WTC11 (cell line): ENCODE measurements at places on chromosomes 12 and 14. TPM values are rescaled to one million over a fixed set of nuclear protein-coding genes. Genes with fewer than 3 reads are reported as not detected.

ZBTB42 gene
- 5.4 to 6.4 TPM (median 5.5 TPM) in 3 replicates for total RNA-seq

- H3K4me1 ChIP-seq = peaks cover 10% of the 10 kb centered on the region
- DNase-seq = no peak
- no peak overlapping the region for H3K27ac ChIP-seq
- no peak overlapping the region for H3K4me3 ChIP-seq
Measured at GRCh38 chr12:76680940-76681339, 83.0 kb upstream of the ZDHHC17 start.

INHBE gene
- 3.2 to 5.0 TPM (median 3.3 TPM) in 3 replicates for total RNA-seq

DNA sequence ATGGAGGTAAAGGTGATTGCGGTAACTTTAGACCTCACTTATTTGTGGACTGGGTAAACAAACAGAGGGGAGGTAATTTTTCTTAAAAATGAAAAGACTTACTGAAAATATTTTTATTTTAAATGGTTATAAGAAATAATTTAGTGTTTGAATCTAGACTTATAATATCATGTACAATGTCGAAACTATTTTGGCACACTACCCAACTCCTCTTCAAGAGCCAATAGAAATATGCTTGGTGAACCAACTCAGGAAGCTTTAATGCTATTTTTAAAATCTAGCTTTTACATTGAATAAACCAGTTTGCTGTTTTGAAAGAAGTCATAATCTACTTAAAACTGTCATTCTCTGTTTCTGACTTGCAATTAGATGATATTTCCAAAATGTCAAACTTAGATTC lies 175.8 kb upstream of the NPAS3 start:
- no peak for DNase-seq
- no peak overlapping the region for H3K27ac ChIP-seq
- H3K4me1 ChIP-seq = no peaks in the 10 kb centered on the region
- no peak overlapping the region for H3K4me3 ChIP-seq
- no peaks in the 10 kb centered on the region for H3K36me3 ChIP-seq
- H3K27me3 ChIP-seq = no peaks in the 10 kb centered on the region

DNA sequence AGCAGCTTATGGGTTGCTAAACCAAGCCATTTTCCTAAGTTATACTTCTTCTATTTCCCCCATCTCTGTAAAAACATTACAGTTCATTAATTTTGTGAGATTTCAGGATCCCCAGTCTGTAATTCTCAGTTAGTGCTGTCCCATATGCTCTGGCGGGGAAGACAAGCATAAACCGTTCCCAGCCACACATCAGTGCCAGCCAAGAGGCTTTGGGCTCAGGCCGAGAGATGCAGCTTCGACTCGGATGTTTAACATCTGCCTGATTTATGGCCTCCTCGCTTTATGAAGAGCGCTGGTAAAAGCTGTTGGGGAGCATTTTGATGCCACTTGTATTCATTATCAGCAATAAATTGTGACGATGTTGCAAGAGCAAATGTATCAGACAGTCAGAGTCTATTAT lies 349.1 kb upstream of the CCDC196 start:
- no peaks in the 10 kb centered on the region for H3K36me3 ChIP-seq
- no peak for DNase-seq
- no peaks in the 10 kb centered on the region for H3K4me1 ChIP-seq
- H3K27me3 ChIP-seq = peaks cover 3% of the 10 kb centered on the region; the same call in 1 of the 2 replicates
- no peak overlapping the region for H3K4me3 ChIP-seq
